ENCODE measurements at places on chromosomes 7 and 10. TPM values are rescaled to one million over a fixed set of nuclear protein-coding genes. Genes with fewer than 3 reads are reported as not detected.

ITPRID1 gene
- 0.01 TPM for polyA plus RNA-seq

GIMAP8 gene
- polyA plus RNA-seq = 11.5 TPM

NODAL gene
- 0.22 TPM for polyA plus RNA-seq

PRRT4 gene
- polyA plus RNA-seq = 1.1 TPM

SPDYE16 gene
- 1.9 TPM for polyA plus RNA-seq

ACBD7 gene
- 7.7 TPM for polyA plus RNA-seq

NEUROG3 gene
- polyA plus RNA-seq = not detected

CHRM2 gene
- 3.8 TPM for polyA plus RNA-seq

LHFPL3 gene
- 7.0 TPM for polyA plus RNA-seq

- no peak for DNase-seq
Measured at GRCh38 chr10:28054228-28054860, 55.5 kb upstream of the ODAD2 start.

DNA sequence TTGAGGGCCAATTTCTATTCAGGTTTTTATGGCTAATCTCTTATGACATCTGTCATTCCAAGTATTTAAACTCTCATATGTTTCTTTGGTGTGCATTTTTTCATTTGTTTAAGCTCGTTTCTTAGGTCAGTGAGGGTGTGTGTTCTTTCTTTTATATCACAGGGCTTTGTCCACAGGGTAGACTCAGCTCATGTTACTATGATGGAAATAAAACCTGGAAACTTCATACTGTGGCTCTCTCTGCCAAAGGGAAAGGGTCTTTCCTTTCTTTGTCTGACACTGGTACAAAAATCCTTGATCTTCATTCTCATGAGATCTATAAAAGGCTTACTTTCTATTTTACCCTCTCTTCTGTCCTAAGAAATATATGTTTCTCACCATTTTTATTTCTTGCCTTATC, 129.6 kb upstream of the SP8 start:
- DNase-seq = no peak

- no peak for DNase-seq
Measured at GRCh38 chr7:24659505-24659904, 86.3 kb downstream of the PALS2 start.

DNA sequence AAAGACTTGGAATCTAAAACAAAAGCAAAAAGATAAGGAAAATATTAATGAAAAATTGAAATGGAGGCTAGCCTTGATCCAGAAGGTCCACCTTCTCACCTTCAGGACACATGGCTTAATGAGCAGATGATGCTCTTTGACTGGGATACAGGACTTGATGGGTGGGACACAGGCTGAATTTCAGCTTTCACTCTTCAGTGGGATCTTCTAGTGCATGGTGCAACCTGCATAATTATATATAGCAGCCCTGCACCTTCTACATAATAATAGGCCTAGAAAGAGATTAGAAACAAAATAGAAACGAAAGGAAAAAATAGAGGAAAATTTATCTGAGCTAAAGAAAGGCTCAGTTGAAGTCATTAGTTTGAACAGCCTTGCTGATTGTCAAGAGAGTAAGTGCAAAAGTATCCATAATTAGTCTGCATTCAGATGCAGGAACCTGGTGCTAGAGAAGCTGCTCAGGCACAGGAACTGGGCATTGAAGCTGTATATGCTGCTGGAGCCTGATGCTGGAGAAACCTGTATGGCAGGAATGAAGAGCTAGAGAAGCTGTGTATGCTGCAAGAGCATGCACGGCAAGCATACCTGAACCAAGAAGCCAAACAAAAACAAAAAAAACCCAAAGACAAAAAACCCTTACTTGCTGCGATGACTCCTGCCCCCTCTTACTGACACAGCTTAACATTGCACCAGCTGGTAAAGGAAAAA, 19.4 kb downstream of the MKLN1 start:
- no peak for DNase-seq

GRCh38 chr10:25748509-25748908, 185.5 kb upstream of the MYO3A start:
- DNase-seq = no peak

DNA sequence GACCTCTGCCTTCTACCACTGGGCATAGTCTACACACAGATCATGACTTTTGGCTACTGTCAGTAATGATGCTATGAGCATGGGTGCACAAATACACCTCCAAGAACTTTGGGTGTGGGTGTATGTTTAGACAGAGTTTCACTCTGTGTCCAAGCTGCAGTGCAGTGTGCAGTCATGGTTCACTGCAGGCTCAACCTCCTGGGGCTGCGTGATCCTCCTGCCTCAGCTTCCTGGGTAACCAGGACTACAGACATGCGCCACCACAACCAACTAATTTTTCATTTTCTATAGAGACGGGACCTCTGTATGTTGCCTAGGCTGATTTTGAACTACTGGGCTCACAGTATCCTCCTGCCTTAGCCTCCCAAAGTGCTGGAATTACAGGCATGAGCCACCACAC, 194.4 kb downstream of the NSUN6 start:
- no peak for DNase-seq

GRCh38 chr10:113569576-113569975, 16.7 kb downstream of the HABP2 start:
- DNase-seq = no peak

DNA sequence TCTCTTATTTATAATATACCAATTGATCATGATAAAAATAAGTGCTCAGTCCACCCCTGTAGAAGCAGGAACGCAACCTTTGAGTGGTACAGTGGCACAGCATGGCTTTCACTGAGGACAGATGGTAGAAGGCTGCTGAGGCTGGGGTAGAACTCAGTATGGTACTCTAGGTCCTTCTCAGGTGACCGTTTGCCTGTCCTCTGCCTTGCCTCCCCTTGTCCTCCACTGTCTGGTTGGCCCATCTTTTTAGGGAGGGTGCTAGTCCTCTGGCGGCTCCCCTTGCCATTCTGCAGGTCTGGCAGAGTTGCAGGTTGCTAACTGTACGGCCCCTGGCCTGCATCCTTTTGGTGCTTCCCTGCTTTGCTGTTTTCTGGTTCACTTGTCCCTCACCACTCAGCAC, 27.3 kb downstream of the SLC18A2 start:
- DNase-seq = no peak

DNA sequence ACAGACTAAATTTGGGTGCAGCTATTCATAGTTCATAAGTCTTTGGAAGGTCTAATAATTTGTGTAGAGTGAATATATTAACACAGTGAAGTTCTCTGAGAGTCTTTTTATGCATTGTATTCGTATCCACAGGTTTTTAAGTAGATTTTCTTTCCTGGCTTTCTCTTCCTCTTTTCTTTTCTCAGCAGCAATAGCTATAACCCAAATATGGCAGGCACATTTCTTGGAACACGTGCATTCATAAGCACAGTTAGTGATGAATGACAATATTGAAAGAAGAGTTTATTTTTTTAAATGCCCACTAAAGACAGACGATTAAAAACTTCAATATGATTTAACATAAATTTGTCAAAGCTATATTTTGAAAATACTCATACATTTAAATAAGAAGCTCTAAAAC, 220.5 kb upstream of the MBL2 start:
- no peak for DNase-seq

DNA sequence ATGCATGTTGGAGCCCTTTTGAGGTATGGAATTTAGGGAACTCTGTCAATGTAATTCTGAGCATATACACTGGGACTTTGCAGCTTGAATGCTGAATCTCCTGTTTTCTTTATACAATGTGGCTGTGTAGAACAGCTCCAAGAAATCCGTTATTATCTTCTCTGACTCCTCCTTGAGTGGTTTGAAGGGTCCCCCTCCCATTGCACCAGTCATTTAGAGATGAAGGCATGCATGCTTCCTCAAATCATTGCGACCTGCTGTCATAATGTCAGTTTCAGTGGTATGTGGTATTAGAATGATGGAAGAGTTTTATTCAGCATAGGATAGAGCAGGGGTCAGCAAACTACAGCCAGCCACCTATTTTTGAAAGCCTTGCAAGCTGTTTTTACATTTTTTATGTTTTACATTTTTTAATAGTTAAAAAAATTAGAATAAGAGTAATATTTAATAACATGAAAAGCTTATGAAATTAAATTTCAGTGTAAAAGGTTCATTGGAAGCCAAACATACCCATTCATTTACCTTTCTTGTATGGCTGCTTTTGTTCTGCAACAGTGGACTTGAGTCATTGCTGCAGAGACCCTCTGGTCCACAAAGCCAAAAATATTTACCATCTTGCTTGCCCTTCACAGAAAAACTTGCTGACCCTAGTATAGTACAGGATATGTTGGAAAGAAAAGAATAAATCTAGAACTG, 8.1 kb downstream of the STK17A start:
- no peak for DNase-seq

GRCh38 chr10:71486484-71487114, 89.9 kb downstream of the CDH23 start:
- DNase-seq = no peak

DNA sequence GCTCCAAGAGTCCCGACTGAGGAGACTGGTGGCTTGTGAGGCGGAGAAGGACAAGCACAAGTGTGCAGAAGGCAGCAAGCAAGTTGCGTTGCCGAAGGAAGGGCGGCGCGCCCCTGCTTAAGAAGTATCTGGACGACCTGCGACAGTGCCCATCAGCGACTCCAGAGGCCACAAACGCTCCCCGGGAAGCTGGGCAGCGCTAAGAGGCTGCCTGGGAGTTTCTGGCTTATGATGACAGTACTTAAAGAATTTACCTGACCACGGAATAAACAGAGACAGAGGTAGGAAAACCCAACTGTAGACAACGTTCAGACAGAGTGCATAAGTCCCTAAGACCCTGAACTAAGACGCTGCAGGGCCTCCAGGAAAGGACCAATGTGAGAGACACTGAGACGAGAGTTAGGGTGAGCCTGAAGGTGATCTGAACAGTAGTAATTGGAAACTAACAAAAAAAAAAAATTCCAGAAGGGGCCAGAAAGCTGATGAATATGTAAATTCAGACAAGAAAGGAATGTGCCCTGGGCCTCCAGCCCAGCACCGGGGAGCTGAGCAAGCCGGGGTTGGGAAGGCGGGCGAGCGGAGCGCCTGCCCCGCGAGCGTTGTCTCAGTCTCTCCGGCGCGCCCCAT, 1.0 kb downstream of the OSBPL3 start:
- no peak for DNase-seq

DNA sequence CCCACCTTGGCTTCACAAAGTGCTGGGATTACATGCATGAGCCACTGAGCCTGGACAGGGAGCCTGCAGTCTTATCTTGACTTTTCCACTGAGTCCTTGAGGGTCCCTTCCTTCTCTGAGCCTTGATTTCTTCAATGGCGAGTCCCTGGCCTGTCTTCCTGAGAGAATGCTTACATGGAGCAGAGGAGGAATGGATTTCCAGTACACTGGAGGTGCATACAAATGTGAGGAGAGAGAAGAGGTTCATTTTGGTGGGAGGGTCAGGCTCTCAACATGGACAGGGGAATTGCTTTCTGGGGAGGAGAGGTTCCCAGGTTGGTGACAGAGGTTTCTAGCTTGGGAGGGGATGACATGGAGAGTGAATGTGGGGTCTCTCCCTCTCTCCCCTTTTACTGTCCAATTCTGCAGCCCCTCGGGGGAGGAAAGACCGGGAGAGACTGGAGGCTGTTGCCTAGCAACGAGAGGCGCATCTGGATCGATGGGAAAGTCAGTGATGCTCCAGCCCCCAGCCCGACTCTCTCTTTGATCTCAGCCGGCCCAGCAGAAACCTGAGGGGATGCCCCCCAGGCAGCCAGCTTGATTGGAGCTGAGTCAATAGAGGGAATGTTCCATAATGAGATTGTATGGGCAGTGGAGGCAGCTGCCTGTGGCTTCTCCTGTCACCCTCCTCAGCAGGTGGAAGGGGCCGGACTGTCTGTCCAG, 14.8 kb downstream of the SRRM3 start:
- no peak for DNase-seq

- peak; percentile 96 for DNase-seq
Measured at GRCh38 chr10:72625608-72626443, at the start of gene MICU1. TSS of gene MICU1 (minus strand) at chr10:72626079. CDS start at chr10:72566793, 59,286 bp downstream.

GRCh38 chr7:112580717-112581435, 100.1 kb downstream of the LSMEM1 start:
- DNase-seq = no peak

- no peak for DNase-seq
Measured at GRCh38 chr10:126147866-126148587, 240.2 kb downstream of the ADAM12 start.

DNA sequence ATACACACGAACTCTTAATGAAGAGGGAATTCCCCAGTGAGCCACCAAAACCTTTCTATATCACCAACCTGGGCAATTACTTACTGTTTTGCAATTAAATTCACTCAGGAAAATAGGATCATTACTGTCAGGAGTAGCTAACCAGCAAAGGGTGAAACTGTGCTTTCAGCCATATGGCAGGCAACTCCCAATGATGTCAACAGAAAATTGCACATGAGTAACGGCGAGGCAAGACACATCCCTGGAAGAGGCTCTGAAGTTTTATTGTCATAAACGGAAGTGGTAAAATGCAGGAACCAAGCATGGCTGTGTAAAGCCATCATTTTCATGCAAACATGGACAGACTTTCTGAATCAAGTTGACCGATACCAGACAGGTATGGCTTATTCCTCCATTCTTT, 548.9 kb upstream of the AUTS2 start:
- no peak for DNase-seq

DNA sequence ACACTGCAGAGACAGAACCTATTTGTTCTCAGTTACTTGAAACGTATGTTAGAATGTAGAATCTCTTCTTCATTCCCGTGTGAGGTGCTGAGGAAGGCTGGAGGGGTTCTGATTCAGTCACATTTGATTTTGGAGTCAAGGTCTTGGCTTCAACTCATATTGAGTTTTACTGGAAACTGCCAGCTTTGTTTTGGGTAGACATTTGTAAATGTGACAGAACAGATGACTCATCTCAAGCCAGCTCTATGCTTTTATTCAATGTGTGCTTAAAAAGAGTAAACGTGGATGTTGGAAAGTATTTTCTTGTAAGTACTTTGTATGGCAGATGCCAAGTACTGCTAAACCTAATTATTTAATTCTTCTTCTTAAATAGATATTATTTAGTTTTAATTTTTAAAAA, 780.8 kb upstream of the C7orf33 start:
- DNase-seq = no peak

DNA sequence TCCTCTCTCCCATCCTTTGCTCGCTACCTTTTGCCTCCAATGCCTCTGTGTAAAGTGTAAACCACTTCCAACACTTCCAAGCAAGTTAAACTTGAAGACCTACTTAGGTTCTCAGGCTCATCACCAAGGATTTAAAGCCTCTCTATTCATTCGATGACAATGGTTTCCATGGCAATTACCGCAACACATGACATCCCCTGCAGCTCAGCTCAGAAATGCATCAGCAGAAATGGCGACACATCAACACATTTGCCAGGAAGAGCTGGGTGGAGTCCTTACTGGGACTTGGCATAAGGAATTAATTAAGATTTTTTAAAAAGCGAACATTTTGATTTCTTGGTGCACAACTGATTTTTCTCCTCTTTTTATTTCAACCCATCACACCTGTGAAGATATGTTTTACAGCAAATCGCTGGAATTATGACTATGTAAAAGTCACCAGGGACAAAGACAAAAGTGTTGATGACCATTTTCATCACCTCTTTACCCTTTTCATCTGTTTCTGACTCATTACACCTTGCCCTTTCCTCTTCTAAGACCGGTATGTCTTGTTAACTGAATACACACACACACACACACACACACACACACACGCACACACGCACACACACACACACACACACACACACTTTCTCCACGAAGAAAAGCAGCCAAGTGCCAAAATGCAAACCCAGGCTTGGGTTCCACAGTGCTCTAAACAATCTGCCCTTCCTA, 453.4 kb upstream of the CELF2 start:
- DNase-seq = no peak

GRCh38 chr7:6589829-6590644, at the start of gene INTS15:
TSS of gene INTS15 (plus strand) at chr7:6590021. CDS start at chr7:6590284, 263 bp downstream.
- DNase-seq = peak; percentile 74

Data from right renal pelvis (tissue), 4 donors.